ENCODE measurements at places on chromosomes 4 and X. TPM values are rescaled to one million over a fixed set of nuclear protein-coding genes. Genes with fewer than 3 reads are reported as not detected.
A peak's percentile ranks its signal among the peaks of the same experiment; 100 is the strongest.

LAMP2 gene
- 221 TPM for total RNA-seq

PABPC5 gene
- 2.6 TPM for total RNA-seq

MGAT4D gene
- total RNA-seq, result not detected

CLGN gene
- 0.39 TPM for total RNA-seq

KIAA1210 gene
- total RNA-seq, result 0.08 TPM

PCDH7 gene
- total RNA-seq, result 48.4 TPM

GLOD5 gene
- total RNA-seq, result not detected

GATA1 gene
- total RNA-seq, result not detected

MAGEA4 gene
- total RNA-seq, result not detected

- no peaks in the 10 kb centered on the region for H3K4me1 ChIP-seq
- no peak overlapping the region for H3K4me3 ChIP-seq
- no peaks in the 10 kb centered on the region for H3K27me3 ChIP-seq
- DNase-seq, result no peak
- no peaks in the 10 kb centered on the region for H3K36me3 ChIP-seq
These were observed 67.5 kb upstream of the GPR34 start for GRCh38 chrX:41621222-41621723.

- H3K27ac ChIP-seq, result peak overlapping the region; percentile 70
- H3K36me3 ChIP-seq, result no peaks in the 10 kb centered on the region
- no peak overlapping the region for H3K4me3 ChIP-seq
These were observed 381 bp downstream of the TXK start for GRCh38 chr4:48133669-48134068.

- H3K4me3 ChIP-seq, result no peak overlapping the region
- H3K27me3 ChIP-seq, result no peaks in the 10 kb centered on the region
- no peaks in the 10 kb centered on the region for H3K4me1 ChIP-seq
- H3K36me3 ChIP-seq, result no peaks in the 10 kb centered on the region
- no peak for DNase-seq
These were observed 41.1 kb upstream of the HS3ST1 start for GRCh38 chr4:11469650-11470437.

- no peak overlapping the region for H3K4me3 ChIP-seq
- H3K36me3 ChIP-seq, result no peaks in the 10 kb centered on the region
These were observed 258.1 kb upstream of the NEIL3 start for GRCh38 chr4:177051473-177052060.

DNA sequence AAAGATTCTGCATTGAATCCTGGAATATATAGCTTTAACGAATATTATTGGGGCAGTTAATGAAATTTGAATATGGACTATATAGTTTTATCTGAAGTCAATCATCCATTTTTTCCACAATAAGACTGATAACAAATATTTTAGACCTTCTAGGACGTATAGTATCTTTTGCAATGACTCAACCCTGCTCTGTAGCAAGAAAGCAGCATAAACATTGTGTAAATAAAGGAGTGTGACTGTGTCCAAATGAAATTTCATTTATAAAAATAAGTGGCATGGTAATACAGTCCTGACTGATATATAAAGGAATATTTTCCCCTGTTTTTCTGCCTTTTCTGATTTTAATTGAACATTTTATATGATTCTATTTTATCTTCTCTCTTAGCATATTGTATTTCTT is 947.7 kb upstream of the SLIT2 start:
- H3K4me1 ChIP-seq, result no peaks in the 10 kb centered on the region
- no peak for DNase-seq
- H3K27ac ChIP-seq, result no peak overlapping the region
- H3K4me3 ChIP-seq, result no peak overlapping the region
- H3K27me3 ChIP-seq, result no peaks in the 10 kb centered on the region

DNA sequence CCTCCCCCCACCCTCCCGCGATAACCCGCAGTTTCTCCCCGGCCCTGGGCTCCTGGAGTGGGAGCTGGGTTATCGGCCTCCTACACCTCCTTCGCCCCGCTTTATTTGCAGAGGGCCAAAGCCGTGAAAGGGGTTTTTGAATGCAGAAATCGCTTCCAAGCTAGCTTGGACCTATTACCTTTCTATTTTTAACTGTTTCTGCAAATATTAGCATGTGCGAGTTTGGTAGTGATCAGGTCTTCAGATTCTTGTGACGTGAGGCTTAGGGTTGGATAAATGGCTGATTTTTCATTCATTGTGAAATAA is 1.3 kb downstream of the USP9X start:
- H3K27ac ChIP-seq, result peak overlapping the region; percentile 99
- no peaks in the 10 kb centered on the region for H3K36me3 ChIP-seq
- H3K27me3 ChIP-seq, result no peaks in the 10 kb centered on the region
- peak; percentile 66 for DNase-seq
- H3K4me3 ChIP-seq, result peak overlapping the region; percentile 3

GRCh38 chr4:153409412-153409811 is 56.7 kb upstream of the TMEM131L start:
- H3K27me3 ChIP-seq, result no peaks in the 10 kb centered on the region
- H3K4me3 ChIP-seq, result no peak overlapping the region
- H3K27ac ChIP-seq, result no peak overlapping the region
- no peak for DNase-seq

GRCh38 chr4:141686879-141687278 is 50.5 kb downstream of the IL15 start:
- H3K36me3 ChIP-seq, result no peaks in the 10 kb centered on the region
- no peaks in the 10 kb centered on the region for H3K4me1 ChIP-seq
- H3K27me3 ChIP-seq, result no peaks in the 10 kb centered on the region
- peak; percentile 15 for DNase-seq

DNA sequence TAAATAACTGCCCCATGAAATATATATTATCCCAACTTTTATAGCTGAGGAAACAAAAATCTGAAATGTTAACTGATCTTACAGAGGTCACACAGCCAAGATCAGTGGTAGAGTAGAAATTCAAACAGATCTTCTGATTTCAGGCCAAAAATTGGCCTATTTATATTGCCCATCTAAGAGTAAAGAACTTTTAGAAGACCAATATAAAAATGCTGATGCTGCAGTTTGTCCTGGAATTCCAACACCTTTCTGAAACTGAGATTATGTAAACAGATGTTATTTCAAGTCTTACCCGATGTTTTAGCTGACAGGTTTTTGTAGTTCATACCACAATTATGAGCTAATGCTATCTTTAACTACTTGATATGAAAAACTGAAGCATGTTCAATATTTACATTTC is 51.1 kb downstream of the SPANXN3 start:
- no peak overlapping the region for H3K4me3 ChIP-seq
- no peaks in the 10 kb centered on the region for H3K4me1 ChIP-seq

GRCh38 chr4:19317377-19317776 is 934.3 kb upstream of the SLIT2 start:
- no peak overlapping the region for H3K4me3 ChIP-seq
- H3K4me1 ChIP-seq, result no peaks in the 10 kb centered on the region
- no peaks in the 10 kb centered on the region for H3K36me3 ChIP-seq
- no peak for DNase-seq

GRCh38 chrX:2484721-2485648 is 15.8 kb downstream of the DHRSX start:
- H3K27ac ChIP-seq, result no peak overlapping the region
- H3K4me3 ChIP-seq, result no peak overlapping the region
- no peak for DNase-seq
- H3K27me3 ChIP-seq, result no peaks in the 10 kb centered on the region
- H3K4me1 ChIP-seq, result no peaks in the 10 kb centered on the region

DNA sequence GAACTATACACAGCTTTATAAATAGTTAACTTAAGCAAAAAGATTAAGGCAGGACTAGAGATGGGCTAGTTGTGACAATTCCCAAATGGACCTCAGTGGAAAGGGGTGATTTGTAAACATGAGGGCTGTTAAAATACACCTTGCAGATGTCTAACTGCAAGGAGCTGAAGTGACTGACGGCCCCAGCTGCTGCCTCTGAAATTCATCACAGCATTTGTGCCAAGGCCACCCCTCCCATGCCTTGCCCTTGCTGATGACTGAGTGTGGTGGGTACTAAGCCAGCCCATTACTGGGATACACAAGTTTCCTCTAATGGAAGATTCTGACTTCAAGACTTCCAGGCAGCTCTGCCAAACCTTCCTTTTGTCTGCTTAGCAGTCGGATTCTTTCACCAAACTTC is 23.7 kb upstream of the EGFL6 start:
- no peak for DNase-seq
- no peaks in the 10 kb centered on the region for H3K36me3 ChIP-seq
- no peaks in the 10 kb centered on the region for H3K4me1 ChIP-seq
- no peak overlapping the region for H3K27ac ChIP-seq
- H3K4me3 ChIP-seq, result no peak overlapping the region
- H3K27me3 ChIP-seq, result no peaks in the 10 kb centered on the region

DNA sequence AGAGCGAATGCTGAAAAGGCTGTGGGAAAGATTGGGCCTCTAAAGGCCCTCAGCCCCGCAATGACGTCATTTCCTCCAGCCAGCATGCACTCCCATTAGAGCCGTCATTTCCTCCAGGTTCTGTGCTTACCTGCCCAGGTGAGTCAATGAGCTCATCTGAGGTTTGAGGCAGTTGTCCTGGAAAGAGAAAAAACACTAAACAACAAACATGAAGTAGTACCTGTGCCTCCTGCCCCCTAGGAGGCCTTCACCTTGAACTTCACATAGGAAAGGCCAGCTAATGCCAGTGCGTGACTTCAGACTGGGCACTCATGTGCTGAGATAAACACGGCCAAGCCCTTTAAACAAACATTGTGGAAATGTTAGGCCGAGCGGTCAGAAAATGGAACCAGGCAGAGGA is 55.9 kb downstream of the FHDC1 start:
- H3K36me3 ChIP-seq, result no peaks in the 10 kb centered on the region
- no peak overlapping the region for H3K4me3 ChIP-seq
- no peaks in the 10 kb centered on the region for H3K27me3 ChIP-seq
- no peak for DNase-seq
- no peak overlapping the region for H3K27ac ChIP-seq

DNA sequence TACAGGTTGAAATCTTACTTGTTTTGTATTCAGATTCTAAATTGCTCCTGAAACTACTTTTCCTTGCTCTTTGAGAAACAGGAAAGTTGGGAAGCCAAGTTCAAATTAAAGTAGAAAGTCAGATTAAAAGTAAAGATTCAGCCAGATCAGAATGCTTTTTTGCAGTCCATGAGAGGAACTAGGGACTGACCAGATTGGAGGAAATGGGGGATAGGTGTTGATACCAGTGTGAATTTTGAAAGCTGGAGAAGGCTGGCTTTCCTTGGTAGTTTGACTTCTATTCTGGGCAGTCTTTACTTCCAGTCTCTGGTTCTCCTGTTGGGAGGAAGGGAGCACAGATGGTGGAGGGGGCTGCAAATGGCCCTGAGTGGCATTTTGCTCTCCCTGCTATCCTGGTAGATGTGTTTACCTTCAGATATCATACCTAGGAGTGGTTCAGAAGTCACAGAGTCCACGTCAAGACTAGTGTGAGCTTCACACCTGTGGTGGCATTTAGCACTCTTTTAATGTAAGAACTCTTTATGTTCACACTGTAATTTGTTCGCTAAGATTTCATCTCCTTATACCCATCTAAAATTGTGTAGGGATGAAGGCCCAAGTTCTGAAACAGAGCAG is 68.8 kb downstream of the FNIP2 start:
- H3K4me3 ChIP-seq, result no peak overlapping the region
- no peaks in the 10 kb centered on the region for H3K36me3 ChIP-seq
- no peak overlapping the region for H3K27ac ChIP-seq
- H3K27me3 ChIP-seq, result no peaks in the 10 kb centered on the region

GRCh38 chr4:151415978-151416377 is 7.0 kb downstream of the FHIP1A start:
- no peak for DNase-seq
- peak overlapping the region; percentile 95 for H3K27ac ChIP-seq
- H3K4me1 ChIP-seq, result peaks cover 54% of the 10 kb centered on the region
- H3K36me3 ChIP-seq, result no peaks in the 10 kb centered on the region

DNA sequence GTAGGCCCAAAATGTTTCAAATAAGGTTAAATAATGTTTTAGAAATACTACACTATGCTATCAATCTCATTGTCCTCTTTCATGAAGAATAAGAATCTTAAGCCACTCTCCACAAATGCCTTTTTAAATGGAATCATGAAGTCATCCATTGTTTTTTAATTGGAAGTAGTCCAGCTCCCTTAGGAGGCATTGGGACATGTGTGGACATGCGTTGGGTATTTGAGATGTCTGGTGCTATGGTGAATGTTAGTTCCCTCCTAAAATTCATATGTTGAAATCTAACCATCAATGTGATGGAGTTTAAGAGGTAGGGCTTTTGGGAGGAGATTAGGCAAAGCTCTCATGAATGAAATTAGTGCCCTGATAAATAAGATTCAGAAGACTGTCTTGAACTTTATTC is 289.0 kb downstream of the C4orf33 start:
- H3K4me3 ChIP-seq, result no peak overlapping the region
- no peaks in the 10 kb centered on the region for H3K36me3 ChIP-seq
- DNase-seq, result no peak
- H3K27me3 ChIP-seq, result no peaks in the 10 kb centered on the region
- no peak overlapping the region for H3K27ac ChIP-seq

DNA sequence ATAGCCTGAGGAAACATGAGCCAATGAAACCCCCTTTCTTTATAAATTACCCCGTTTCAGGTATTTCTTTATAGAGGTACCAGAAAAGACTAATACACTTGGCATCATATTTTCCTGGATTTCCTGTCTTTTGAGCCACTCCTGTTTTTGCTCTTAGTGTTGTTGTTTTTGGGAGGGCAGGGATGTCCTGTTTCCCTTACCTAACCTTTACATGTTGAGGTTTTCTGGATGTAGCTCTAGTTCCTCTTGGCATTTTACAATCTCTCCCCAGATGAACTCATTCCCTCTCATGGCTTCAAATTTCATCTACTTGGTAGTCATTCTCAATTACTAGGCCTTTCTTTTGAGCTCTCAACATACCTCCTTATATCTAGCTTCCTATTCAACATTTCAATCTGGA is 104.1 kb upstream of the MAB21L2 start:
- H3K4me3 ChIP-seq, result no peak overlapping the region
- H3K27ac ChIP-seq, result no peak overlapping the region
- H3K4me1 ChIP-seq, result no peaks in the 10 kb centered on the region
- no peak for DNase-seq

DNA sequence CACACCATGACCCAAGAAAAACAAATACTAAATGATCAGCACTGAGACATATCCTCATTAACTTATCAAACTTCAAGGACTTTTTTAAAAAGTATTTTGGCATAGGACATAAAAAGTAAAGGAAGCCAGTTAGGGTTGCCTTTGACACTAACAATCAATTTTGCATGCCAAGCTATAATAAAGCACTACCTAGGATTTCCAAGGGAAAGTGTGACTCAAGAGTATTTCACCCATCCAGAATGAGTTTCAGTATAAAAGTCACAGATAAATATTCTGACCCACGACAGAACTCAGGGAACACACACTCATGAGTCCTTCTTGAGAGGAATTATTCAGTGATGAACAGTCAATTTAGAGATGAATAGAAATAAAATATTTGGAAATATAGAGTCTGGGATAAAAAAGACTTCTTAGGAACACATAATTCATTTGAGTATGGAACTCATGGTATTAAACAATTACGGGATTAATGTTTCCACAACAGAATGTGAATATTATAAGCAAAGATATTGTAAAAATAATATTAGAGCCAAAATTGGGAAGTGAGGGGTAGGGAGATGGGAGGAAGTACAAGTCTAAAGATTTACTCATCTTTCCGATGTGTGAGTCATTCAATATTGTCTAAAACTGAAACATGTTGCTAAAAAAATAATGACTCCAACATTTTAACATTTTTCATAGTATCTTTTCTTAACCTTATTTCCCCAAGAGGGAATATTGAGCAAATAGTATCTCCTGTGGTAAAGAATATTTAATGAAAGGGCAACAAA is 143.5 kb upstream of the LNX1 start:
- no peak overlapping the region for H3K27ac ChIP-seq
- H3K4me3 ChIP-seq, result no peak overlapping the region
- no peak for DNase-seq
- no peaks in the 10 kb centered on the region for H3K4me1 ChIP-seq
- no peaks in the 10 kb centered on the region for H3K36me3 ChIP-seq

Measured in thyroid gland (tissue), 4 donors.